GM23338 (cell line): ENCODE measurements at places on chromosomes 7 and 10.

DNA sequence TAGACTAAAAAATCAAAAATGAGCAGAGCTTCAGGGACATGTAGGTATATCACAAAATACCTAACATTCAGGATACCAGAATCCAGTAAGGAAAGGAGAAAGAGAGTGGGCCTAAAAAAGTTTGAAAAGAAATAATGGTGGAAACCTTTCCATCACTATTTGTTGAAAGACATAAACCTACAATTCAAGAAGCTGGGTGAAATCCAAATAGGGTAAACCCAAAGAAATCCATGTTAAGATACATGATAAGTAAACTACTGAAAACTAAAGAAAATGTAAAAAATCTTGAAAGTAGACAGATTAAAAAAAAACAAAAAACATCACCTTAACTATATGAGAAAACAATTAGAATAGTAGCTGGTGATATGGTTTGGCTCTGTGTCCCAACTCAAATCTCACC is 76.7 kb upstream of the COMTD1 start:
- DNase-seq, result no peak

DNA sequence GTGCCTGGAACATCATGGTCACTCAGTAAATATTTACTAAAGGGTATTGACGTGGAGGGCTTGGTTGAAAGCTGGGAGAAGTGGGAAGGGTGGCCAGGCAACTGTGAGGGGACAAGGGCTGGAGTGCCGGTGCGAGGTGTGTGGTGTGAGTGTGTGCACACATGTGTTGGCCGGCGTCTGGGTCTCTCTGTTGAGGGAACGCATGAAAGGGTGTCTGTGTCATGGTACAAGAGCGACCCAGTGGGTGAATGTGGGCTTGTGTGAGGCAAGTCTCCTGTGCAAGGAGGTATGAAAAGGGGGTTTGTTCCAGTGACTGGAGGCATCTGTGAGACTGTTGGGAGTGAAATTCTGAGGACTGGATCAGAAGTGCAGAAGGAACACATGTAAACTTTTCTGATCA is 29.4 kb upstream of the UCMA start:
- no peak for DNase-seq

- no peak for DNase-seq
These were observed 441.0 kb downstream of the KCNMA1 start for GRCh38 chr10:77196614-77197013.

GRCh38 chr10:79142522-79143309 is 74.0 kb downstream of the ZMIZ1 start:
- no peak for DNase-seq

- no peak for DNase-seq
These were observed 16.8 kb downstream of the OSBPL3 start for GRCh38 chr7:24963218-24963617.

GRCh38 chr10:106765241-106765754 is 399.2 kb downstream of the SORCS1 start:
- DNase-seq, result peak; percentile 43

DNA sequence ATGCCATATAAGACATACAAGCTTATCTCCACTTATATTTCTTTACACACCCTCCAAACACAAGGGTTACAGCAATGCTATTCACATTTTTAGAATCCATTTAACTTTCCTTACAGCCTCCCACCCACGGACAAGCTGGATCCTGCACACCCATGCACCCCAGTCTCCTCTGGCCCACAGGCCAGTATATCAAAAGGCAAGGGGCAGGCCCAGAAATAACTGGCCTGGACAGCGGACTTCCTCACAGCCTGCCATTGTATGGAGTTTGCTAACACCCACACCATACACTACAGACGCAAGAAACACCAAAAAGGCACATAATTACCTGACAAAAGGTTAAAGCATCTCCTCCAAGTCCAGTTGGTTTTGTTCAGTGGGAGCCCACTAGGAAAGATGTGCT is 12.0 kb downstream of the HOXA4 start:
- DNase-seq, result no peak

DNA sequence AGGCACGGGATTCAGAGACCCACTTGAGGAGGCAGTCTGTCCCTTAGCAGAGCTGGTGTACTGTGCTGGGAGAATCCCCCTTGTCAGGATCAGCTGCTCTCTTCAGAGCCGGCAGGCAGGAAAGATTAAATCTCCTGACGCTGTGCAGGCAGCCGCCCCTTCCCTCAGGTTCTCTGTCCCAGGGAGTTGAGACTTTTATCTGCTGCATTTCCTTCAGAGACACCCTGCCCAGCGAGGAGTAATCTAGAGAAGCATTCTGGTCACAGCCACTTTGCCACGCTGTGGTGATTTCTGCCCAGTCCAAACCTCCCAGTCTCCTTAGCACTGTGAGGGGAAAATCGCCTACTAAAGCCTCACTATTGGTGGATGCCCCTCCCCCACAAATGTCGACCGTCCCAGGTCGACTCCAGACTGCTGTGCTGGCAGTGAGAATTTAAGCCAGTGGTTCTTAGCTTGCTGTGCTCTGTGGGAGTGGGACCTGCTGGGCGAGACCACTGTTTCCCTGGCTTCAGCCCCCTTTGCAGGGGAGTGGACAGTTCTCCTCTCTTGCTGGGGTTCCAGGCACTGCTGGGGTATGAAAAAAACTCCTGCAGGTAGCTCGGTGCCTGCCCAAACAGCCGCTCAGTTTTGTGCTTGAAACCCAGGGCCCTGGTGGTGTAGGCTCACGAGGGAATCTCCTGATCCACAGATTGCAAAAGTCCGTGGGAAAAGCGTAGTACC is 265.4 kb downstream of the ZWINT start:
- DNase-seq, result peak; percentile 15

DNA sequence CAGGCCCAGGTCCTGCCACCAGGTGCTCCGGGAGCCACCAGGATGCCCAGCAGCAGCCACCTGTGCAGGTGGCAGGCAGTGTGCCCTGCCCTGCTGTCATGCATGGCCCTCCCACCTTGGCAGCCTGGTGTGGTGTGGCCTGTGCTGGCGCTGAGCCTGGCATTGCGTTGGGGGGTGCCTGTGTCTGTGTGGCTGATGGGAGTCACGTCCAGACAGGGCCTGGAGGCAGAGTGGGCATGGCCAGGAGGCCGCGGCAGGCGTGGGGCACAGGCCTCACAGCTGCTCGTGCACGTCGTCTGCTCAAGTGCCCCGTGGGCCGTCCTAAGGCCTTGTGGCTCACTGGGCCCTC is 8.7 kb downstream of the TTYH3 start:
- DNase-seq, result no peak

GRCh38 chr7:6093375-6093774 is 62.2 kb downstream of the ANKRD61 start:
- no peak for DNase-seq

- peak; percentile 61 for DNase-seq
These were observed 31.6 kb downstream of the ST7 start for GRCh38 chr7:116984917-116985316.

DNA sequence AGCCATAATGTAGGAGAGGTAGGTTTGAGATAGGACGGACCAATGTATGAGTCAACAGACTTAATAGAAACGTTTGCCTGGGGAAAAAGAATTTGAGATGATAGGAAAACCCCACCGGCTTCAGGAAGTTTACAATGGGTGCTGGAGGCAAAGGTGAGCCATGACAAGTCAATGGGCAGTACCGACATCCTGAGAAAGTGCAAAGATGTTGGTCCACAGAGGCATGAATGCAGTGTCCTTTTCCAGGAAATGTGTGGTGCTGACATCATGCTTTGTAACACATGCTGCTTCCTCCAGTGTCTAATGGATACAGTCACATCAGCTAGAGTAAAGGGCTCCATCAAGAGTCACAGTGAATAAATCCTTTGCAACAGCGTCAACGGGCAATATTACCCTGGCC is 533.6 kb downstream of the INHBA start:
- DNase-seq, result no peak

DNA sequence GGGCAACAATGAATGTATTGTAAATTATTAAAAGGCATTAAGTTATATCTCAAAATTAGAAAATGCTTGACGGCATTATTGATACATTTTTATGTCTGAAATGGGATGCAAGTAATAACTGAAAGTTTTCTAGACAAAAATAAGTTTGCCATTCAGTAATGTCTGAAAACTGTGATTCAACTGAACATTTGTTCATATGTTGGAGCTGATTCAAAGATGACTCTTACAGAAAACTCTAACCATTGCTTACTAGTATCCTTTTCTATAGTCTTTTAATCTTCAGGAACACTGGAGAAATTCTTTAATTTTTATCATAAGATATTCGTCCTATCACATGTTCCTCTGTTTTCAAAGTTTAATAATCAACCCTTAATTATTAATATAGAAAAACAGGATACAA is 71.1 kb upstream of the TFEC start:
- DNase-seq, result no peak

- no peak for DNase-seq
These were observed 183.6 kb upstream of the CTBP2 start for GRCh38 chr10:125343983-125344382.
